ENCODE measurements at places on chromosomes 13 and 19.
A peak's percentile ranks its signal among the peaks of the same experiment; 100 is the strongest.

GRCh38 chr13:48159826-48160225 is 64.9 kb upstream of the MED4 start:
- DNase-seq = peak; percentile 48

- no peak for DNase-seq
Observed at GRCh38 chr19:15843203-15843893, 27.9 kb upstream of the OR10H1 start.

DNA sequence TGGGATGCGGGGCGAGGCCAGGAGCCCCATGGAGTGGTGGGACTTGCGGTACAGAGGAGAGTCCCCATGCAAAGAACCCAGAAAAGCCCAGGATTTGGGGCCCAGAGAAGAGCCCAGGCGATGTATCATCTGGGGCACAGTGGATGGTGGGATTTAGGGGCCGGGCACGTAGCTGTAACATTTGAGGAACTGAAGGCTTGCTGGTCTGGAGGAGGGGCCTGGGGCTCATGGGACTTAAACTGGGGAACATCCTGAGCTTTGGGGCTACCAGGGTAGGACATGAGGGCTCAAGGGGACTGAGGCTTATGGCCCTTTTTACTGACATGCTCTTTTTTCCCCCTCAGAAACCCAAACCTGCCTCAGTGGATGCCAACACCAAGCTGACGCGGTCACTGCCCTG is 13.5 kb downstream of the MED25 start:
- no peak for DNase-seq

GRCh38 chr19:45439190-45439568 is 15.5 kb upstream of the ERCC1 start:
- DNase-seq = no peak

- no peak for DNase-seq
Observed at GRCh38 chr13:100987948-100988347, 313.4 kb upstream of the TMTC4 start.

- DNase-seq = no peak
Observed at GRCh38 chr19:33752018-33752800, 44.5 kb upstream of the KCTD15 start.

DNA sequence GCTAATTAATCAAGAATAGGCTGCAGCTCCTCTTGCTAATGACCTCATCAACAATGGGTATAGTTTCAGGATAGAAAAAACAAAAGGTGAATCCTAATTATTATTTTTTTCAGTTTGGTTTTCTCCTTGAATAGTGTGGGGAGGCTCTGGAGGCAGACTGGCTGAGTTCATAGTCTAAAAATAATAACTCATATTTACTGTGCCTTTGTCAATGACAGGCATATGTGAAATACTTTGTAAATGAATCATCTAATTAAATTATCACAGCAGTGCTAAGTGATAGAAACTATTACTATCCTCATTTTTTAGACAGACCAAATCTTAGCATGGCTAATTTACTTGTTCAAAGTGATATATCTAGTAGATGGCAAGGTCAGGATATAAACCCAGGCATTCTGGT is 1261.0 kb upstream of the SLC10A2 start:
- peak; percentile 14 for DNase-seq

DNA sequence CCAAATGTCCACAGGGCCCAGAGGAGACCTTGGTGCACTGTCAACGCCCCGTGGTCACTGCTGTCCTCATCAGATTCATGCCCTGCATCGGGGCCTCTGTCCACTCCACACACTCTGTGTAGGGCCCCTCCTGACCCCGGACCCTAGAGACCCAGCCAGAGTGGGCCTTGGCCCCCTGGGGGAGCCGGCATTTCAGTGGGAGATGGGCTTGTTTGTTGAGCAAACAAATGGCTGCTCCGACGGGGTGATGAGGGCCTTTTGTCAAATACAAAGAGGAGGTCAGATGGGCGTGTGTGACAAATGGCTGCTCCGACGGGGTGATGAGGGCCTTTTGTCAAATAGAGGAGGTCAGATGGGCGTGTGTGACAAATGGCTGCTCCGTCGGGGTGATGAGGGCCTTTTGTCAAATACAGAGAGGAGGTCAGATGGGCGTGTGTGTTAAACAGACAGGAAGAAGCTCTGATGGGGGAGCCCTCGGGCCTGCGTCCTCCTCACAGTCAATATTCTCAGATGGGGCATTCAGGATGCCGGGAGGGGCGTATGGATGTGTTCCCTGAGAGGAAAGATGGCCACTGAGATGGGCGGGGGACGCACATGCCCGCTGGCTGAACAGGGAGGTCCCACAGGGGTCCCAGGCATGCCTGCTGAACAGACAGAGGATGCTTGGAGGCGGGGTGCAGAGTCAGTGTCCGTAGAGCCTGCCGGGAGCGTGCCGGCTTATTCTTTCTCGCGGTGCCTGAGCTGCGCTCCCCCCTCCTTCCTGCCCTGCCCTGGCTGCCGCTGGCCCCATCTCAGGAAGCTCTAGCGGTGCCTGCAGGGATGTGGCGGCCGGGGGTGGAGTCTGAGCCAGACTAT is 36.3 kb downstream of the SMIM24 start:
- no peak for DNase-seq

- DNase-seq = no peak
Observed at GRCh38 chr19:27738569-27739193, 1474.3 kb downstream of the UQCRFS1 start.

- DNase-seq = no peak
Observed at GRCh38 chr13:66407128-66407527, 823.0 kb downstream of the PCDH9 start.

- DNase-seq = no peak
Observed at GRCh38 chr19:6740589-6741343, 1.3 kb downstream of the TRIP10 start.

DNA sequence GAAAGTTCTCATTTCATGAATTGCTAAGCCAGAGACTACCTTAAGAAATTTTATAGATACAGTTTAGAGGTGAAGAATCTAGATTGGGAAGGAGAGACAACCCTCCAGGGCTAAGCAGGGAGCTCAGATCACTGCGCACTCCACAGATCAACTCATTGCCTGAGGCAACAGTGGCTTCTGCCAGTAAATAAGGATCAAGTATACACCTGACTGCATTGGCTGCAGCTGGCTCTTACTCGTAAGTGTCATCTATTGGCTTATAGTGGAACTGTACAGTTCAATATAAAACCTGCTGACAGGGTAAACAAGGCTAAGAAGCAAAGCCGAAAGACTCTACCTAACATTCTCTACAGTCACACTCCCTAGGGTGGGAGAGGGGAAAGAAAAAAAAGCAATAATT is 18.0 kb upstream of the C1QTNF9B start:
- DNase-seq = no peak

DNA sequence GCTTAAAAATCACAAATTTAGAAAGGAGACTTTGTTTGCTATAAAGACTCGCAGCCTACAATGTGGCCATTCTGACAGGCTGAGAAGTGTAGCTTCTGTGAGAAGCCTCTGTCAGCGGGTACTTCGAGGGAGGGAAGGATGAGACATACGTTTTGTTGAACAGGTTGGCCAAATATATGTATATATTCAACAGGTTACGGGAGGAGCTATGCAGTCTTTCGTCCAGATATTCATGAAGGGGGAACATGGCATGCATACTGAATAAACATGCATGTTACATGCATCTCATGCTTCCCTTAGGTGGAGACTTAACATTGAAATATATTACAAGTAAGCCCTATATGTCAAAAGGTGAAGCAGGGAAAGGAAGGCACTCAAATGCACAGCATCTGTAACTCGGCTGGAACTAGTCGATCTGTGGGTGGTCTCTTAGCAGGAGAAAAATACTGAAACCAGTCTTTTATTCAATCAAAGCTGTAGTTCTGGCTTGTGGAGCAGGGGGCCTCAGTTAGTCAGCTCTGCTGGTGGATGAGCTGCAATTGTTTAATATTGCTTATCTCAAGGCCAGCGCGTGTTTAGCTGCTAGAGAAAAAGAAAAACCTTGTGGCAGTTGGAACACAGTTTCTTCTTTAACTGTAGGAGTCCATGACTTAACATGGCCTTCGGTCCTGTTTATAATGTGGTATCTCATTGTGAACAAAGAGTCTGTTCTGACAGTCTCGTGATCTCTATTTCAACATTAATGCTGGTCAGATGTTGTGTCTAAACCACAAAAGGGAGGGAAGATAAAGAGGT is 94.3 kb downstream of the FAM216B start:
- DNase-seq = no peak

GRCh38 chr19:38744298-38744681 is at the start of gene CAPN12:
Gene CAPN12, minus strand, starts transcription at chr19:38744474. Its CDS starts 309 bp downstream, at chr19:38744165.
- no peak for DNase-seq

- DNase-seq = no peak
Observed at GRCh38 chr19:46191972-46192371, 37.6 kb upstream of the IGFL1 start.

GRCh38 chr13:112902101-112902651 is 66.8 kb upstream of the MCF2L start:
- DNase-seq = no peak

- DNase-seq = no peak
Observed at GRCh38 chr19:57800696-57801095, 14.0 kb downstream of the ZNF552 start.

DNA sequence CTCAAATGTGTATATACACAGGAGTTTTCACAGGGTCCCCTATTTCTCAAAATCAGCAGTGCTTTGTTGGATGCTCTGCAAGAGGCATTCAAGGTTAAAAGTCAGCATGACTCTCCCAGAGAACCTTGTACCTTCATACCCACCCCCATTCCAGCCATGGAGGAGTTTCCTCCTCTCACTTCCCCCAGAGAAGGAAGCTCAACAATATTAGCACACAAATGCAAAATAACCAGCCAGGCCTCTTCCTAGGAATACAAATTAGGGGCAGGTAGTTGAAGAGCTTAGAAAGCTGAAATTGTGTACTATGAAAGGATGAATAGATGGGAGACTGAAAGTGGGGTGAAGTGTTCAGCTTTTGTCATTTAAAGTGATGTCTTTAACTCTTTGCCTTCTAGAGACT is 43.8 kb downstream of the SPRY2 start:
- no peak for DNase-seq

GRCh38 chr13:112451512-112452379 is 75.6 kb downstream of the SPACA7 start:
- DNase-seq = no peak

GRCh38 chr13:96728463-96728862 is 265.8 kb downstream of the OXGR1 start:
- no peak for DNase-seq

DNA sequence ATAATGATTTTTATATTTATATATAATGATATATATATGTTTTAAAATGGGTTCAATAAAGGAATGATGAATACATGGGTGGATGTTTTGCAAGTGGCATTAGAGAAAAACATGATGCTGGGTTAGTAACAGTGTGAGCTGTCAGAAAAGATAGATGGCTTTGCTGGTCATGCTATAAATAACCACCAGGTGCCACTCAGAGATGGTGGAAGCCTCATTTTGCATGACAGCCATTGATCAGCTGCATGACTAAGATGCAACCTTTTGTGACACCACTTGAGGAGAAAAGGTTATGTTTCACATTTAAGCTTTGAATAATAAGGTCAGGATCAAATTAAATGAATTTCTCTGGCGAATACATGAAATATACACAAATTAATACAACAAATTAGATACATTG is 737.7 kb downstream of the PCDH9 start:
- no peak for DNase-seq

Data from RWPE1 (cell line).